ENCODE measurements at places on chromosomes 6 and 20.
A peak's percentile ranks its signal among the peaks of the same experiment; 100 is the strongest.

- no peak overlapping the region for H3K4me3 ChIP-seq
- H3K27me3 ChIP-seq: no peaks in the 10 kb centered on the region
- H3K4me1 ChIP-seq: no peaks in the 10 kb centered on the region
- no peak overlapping the region for H3K27ac ChIP-seq
These were observed 126.1 kb downstream of the PDE10A start for GRCh38 chr6:165536911-165537310.

DNA sequence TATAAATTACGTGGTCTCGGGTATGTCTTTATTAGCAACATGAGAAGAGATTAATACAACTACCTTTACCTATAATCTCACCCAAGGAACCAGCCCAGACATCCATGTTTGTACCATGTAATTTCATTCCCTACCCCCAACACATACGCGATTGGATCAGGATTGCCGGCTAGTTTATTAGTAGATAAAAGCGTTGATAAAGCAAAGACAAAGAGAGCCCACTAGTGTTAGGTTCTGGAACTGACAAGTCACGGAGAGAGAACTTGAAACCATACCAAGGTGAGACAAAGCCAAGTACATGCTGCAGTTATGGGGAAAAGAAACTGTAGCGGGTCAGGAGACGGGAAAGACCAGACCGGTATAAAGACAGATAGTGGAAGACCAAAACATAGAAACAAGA is 37.4 kb upstream of the FAM135A start:
- H3K4me1 ChIP-seq: no peaks in the 10 kb centered on the region
- no peak for DNase-seq
- H3K4me3 ChIP-seq: no peak overlapping the region
- no peaks in the 10 kb centered on the region for H3K36me3 ChIP-seq

DNA sequence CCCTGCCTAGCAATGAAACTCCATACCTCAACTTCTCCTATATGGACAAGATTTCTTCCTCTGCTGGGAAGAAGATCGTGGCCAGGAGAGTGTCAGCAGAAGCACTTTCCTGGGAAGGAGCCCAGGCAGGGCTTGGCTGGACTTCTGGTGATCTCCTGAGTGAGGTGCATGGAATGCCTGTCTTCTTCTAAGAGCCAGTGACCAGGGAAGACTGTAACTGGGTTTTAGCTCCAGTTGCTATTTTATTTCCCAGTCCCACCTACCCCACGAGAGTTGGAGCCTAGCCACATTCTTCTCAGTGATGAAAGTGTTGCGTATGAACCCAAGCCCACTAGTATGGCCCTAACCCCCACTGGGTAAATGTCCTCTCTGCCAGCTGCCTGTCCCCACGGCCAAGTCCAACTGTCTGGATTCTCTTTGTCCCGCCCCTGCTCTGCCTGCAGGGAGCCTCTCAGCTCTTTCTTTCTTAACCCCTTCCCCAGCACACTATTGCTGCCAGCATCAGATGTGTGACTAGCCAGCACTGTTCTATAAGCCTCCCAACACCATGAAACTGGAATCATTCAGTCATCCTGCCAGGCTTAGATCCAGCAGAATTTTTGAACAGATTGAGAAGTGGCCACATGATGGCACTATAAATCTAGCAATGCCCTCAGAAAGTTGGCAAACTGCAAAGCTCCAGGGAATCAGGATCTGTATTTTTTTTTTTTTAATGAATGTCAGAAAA is 69.8 kb upstream of the FAM184A start:
- no peaks in the 10 kb centered on the region for H3K36me3 ChIP-seq
- H3K4me1 ChIP-seq: peaks cover 17% of the 10 kb centered on the region
- H3K27me3 ChIP-seq: no peaks in the 10 kb centered on the region
- no peak for DNase-seq

- H3K4me3 ChIP-seq: no peak overlapping the region
- DNase-seq: no peak
- H3K36me3 ChIP-seq: no peaks in the 10 kb centered on the region
- H3K27me3 ChIP-seq: no peaks in the 10 kb centered on the region
These were observed 58.0 kb upstream of the SALL4 start for GRCh38 chr20:51860111-51860882.

DNA sequence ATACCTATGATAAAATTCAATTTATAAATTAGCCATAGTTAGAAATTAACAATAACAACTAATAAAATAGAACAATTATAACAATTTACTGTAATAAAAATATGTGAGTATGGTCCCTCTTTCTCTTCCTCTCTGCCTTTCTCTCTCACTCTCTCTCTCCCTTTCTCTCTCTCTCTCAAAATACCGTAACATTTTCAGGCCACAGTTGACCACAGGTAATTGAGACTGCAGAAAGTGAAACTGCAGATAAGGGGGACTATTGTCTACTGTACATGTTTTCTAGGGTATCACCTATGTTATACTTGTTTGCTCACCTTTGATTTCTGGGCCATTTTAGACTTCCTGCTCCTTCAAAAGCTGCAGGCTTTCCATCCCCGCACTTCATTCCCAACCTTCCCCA is 46.8 kb downstream of the LY86 start:
- H3K27me3 ChIP-seq: no peaks in the 10 kb centered on the region
- no peaks in the 10 kb centered on the region for H3K36me3 ChIP-seq
- DNase-seq: no peak
- H3K4me3 ChIP-seq: no peak overlapping the region

- no peaks in the 10 kb centered on the region for H3K27me3 ChIP-seq
- H3K36me3 ChIP-seq: no peaks in the 10 kb centered on the region
- no peak overlapping the region for H3K27ac ChIP-seq
These were observed 11.3 kb downstream of the CARMIL1 start for GRCh38 chr6:25290306-25291060.

GRCh38 chr6:105324386-105324950 is 78.4 kb downstream of the PREP start:
- no peak overlapping the region for H3K27ac ChIP-seq
- H3K4me1 ChIP-seq: peaks cover 64% of the 10 kb centered on the region
- DNase-seq: no peak
- peaks cover 70% of the 10 kb centered on the region for H3K36me3 ChIP-seq
- H3K27me3 ChIP-seq: no peaks in the 10 kb centered on the region
- H3K4me3 ChIP-seq: no peak overlapping the region

- H3K4me3 ChIP-seq: no peak overlapping the region
- no peaks in the 10 kb centered on the region for H3K4me1 ChIP-seq
- no peaks in the 10 kb centered on the region for H3K36me3 ChIP-seq
- no peak overlapping the region for H3K27ac ChIP-seq
- no peaks in the 10 kb centered on the region for H3K27me3 ChIP-seq
- DNase-seq: no peak
These were observed 262.1 kb downstream of the FOXC1 start for GRCh38 chr6:1871724-1872315.

DNA sequence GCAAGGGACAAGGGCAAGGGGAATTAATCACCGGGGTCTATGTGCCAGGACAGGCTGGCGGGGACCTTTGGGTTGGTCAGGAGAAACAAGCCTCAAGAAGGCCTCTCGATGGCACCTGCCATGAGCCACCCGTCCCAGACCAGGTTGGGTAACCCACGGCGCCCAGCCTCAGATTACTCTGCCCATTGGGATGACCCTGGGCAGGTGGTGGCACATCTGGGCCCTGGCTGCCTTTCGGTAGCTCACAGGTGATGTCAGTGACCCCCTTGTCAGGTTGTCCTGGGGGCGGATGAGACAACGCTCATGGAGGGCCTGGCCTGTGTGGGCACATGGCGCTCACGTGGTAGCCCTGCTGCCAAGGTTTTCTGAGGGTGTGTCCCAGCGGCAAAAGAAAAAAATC is 152.2 kb downstream of the SYCP2 start:
- H3K36me3 ChIP-seq: no peaks in the 10 kb centered on the region
- DNase-seq: no peak
- no peaks in the 10 kb centered on the region for H3K27me3 ChIP-seq
- no peak overlapping the region for H3K27ac ChIP-seq
- H3K4me1 ChIP-seq: no peaks in the 10 kb centered on the region

- H3K27ac ChIP-seq: peak overlapping the region; percentile 25
- no peaks in the 10 kb centered on the region for H3K36me3 ChIP-seq
- no peaks in the 10 kb centered on the region for H3K27me3 ChIP-seq
- H3K4me1 ChIP-seq: no peaks in the 10 kb centered on the region
These were observed 186.0 kb downstream of the DTNBP1 start for GRCh38 chr6:15476631-15477380.

- H3K4me1 ChIP-seq: peaks cover 10% of the 10 kb centered on the region
- DNase-seq: no peak
- peaks cover 6% of the 10 kb centered on the region for H3K36me3 ChIP-seq
- no peak overlapping the region for H3K4me3 ChIP-seq
These were observed 31.7 kb downstream of the IL20RA start for GRCh38 chr6:137013031-137013430.

DNA sequence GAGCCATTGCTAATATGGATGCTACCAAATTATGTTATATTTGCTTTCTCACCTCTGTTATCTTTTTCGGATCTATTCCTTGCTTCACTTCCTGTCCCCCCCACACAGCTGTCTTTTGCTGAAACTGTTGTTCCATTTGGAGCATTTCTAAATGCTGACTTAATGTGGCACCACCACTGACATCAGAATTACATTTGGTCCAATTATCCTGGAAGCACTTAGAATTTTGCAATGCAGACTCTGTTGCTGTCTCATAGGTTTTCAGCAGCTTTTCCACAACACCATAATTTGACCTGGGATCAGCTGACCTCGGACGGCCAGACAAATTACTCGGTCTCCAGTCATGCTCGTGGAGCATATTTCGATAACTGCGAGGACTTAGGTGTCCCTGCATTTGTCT is 12.8 kb downstream of the KIAA0408 start:
- H3K4me3 ChIP-seq: no peak overlapping the region
- no peaks in the 10 kb centered on the region for H3K36me3 ChIP-seq
- H3K4me1 ChIP-seq: no peaks in the 10 kb centered on the region
- DNase-seq: no peak

GRCh38 chr20:21185849-21186248 is 60.0 kb downstream of the KIZ start:
- H3K4me3 ChIP-seq: no peak overlapping the region
- no peak overlapping the region for H3K27ac ChIP-seq
- DNase-seq: no peak
- no peaks in the 10 kb centered on the region for H3K4me1 ChIP-seq
- no peaks in the 10 kb centered on the region for H3K27me3 ChIP-seq

DNA sequence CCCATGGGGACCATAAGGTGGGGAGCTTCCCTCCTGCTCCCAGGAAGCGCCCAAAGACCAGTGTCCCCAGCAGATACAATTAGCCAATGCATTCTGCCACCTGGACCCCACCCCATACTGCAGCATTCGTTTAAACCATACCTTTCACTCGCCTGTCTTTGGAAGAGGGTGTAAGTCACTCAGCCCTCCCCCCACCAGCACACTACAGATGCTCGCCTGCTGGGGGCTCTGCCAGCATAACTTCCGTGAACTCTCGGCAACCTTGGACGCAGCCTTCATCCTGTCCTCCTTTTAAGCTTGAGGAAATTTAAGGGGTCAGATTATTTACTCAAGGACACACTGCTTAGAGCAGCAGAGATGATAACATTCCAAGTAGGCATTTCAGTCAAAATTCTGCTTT is 94.4 kb upstream of the NAA20 start:
- no peak for DNase-seq
- no peak overlapping the region for H3K4me3 ChIP-seq
- H3K27me3 ChIP-seq: no peaks in the 10 kb centered on the region
- H3K36me3 ChIP-seq: no peaks in the 10 kb centered on the region

DNA sequence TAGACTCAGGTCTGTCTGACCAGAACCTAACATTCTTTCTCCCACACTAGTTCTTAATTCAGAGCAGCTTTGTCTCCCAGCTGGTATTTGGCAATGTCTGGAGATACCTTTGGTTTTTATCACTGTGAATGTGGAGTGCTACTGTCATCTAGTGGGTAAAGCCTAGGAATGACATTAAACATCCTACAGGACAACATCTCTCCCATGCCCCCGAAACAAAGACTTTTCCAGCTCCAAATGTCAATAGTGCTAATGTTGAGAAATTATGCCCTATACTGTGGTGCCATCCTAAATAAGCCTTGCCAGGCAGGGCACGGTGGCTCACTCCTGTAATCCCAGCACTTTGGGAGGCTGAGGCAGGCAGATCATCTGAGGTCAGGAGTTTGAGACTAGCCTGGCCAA is 4.2 kb upstream of the TTPAL start:
- H3K4me1 ChIP-seq: peaks cover 14% of the 10 kb centered on the region
- H3K4me3 ChIP-seq: no peak overlapping the region
- H3K36me3 ChIP-seq: no peaks in the 10 kb centered on the region
- H3K27ac ChIP-seq: no peak overlapping the region
- H3K27me3 ChIP-seq: no peaks in the 10 kb centered on the region

DNA sequence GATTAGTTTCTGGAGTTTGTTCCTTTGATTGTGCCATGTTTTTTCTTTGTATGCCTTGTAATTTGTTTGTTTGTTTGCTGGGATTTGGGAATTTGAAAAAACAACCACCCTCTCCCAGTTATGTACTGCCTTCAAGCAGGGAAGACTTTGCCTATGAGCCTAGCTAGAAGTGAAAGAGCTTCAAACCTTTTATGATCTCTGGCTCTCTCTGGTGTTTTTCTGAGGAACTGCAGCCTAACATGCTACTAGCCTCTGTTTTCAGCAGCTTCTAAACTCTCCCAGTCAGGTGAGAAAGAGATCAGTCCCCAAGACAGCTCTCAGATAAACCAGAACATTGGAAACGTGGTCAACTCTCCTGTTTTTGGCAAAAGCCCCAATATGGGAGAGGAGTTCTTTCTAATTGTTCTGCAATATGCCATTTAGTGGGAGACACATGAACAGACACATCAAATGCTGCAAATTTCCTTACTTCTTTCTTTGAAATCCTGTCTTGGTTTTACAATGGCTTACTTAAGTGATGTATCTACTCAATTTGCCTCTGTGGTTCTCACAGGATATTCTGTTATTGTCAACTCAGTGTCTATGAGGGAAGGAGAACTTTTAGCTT is 58.9 kb upstream of the SERINC1 start:
- no peak overlapping the region for H3K27ac ChIP-seq
- no peaks in the 10 kb centered on the region for H3K27me3 ChIP-seq
- DNase-seq: no peak
- H3K4me1 ChIP-seq: no peaks in the 10 kb centered on the region

DNA sequence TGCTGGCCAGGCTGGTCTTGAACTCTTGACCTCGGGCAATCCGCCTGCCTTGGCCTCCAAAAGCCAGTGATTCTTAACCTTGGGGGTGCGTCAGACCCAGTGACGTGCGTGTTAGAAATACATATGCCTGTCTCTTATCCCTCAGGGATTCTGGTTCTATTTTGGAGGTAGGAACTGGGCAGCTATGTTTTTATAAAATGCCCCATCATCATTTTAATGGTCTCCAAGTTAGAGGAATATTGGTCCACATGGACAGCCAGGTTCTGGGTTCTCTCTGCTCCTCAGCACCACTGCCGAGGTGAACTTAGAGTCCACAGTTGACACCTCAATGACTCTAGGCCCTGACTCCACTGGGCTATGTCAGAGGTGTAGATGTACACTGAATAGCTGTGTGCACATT is 352.7 kb downstream of the SMOC2 start:
- no peaks in the 10 kb centered on the region for H3K4me1 ChIP-seq
- no peak overlapping the region for H3K27ac ChIP-seq
- no peaks in the 10 kb centered on the region for H3K36me3 ChIP-seq
- H3K27me3 ChIP-seq: no peaks in the 10 kb centered on the region

Measured in esophagus squamous epithelium (tissue), 5 donors.